ENCODE measurements at places on chromosomes 1 and 21.

- no peak for DNase-seq
These were observed 77.1 kb downstream of the CEP350 start for GRCh38 chr1:180031664-180032063.

DNA sequence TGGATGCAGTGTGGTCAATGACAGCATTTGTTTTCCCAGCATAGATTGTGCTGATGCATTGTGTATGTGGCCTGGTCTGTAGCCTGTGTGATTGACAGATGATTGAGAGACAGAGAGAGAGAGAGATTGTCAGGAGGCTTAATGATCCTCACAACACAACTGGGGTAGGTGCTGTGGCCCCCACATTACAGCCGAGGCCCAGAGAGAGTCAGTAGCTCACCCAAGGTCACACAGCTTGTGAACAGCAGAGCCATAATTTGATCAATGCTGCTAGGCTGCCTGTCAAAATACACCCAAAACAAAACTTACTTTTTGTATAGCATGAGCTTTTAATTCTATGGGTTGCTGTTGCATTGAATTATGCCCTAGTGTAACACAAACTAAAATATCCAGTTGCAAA lies 20.2 kb upstream of the ETS2 start:
- DNase-seq, result no peak

DNA sequence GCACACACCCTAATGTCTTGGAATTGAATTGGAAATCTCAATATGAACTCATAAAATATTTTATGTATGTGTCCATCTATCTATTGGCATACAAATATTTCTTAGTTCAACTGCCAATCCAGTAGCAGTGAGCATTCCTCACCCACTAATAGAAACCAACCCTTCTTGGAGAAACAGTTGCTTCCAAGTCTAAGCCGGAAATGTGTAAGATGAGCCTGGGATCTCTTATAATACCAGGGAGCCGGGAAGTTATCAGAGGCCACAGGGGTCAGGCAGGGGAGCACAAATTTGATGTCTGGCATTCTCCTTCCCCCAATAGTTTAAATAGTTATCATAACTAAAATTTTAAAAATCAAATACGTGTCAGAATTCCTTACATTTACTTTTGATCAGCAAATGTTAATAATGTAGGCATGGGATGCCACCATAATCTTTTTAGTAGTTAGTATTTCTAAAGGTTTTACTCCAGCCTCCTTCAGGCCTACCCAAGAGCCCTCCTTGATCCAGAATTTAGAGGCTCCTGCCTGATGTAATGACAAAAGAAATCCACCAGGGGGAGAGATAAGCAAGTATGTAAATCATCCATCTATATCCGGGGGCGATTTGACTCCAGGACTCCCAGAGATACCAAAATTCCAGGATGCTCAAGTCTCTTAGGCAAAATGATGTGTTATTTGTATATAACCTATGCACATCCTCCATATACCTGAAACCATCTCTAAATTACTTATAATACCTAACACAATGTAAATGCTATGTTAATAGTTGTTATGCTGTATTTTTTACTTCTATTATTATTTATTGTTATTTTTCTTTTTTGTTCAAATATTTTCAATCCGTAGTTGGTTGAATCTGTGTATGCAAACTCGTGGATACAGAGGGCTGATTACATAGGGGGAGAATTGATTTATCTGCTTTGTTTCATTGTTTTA lies 218.7 kb upstream of the COA6 start:
- peak; percentile 95 for DNase-seq

DNA sequence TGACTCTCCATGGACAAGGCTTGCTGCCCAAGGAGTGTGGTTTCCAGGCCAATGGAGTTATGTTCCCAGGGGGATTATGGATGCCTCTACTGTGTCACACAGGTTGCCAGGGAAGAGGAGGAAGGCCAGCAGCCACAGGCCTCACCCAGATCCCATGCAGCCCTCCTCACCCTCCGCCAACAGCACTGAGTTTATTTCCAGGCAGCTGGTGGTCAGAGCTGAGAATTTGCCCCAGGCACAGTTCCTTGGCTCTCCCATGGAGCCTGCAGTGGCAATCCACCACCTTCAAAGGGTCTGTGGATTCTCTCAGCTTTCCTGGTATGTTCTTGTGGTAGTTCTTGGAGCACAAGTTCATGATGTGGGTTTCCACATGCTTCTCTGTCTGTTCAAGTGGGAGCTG lies 79.2 kb downstream of the NTNG1 start:
- DNase-seq, result peak; percentile 39

DNA sequence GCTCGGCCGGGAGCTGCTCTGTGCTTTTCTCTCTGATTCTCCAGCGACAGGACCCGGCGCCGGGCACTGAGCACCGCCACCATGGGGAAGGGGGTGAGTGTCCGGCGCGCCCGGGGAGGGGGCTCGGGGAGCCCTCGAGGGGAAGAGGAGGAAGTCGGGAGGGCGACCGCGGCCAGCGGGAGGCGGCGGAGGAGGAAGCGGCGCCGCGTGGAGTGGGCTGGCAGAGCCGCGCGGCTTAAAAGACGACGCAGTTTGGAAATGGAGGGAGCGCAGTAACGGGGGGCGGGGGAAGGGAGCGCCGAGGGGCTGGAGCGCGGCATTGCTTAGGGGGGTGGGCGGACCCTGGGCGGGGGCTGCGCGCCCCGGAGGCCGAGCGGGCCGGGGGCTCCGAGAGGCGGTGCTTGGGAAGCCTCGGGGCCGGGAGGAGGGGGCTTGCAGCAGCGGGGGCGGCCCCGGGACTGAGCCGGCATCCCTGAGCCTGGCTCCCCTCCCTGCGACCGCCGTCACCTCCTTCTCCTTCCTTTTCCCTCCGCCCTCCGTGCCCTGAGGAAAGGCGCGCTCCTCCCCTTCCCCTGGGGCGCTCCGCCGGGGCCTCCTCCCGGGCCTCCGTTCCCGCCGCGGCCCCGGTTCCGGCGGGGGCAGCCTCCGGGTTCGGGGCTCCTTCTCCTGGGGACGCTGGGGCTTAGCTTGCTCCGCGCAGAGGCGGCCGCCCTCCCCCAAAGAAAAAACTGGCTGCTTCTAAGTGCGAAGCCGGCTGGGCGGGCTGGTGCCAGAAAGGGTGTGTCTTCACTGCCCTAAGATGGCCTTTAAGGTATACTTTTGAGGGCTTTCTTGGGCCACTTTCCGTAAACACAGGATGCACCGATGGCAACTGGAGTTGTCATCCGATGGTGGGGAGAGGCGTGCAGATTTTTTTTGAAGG lies 648 bp downstream of the ATP1A1 start:
- DNase-seq, result peak; percentile 68

- no peak for DNase-seq
These were observed 1.9 kb downstream of the PSMG1 start for GRCh38 chr21:39181205-39181818.

DNA sequence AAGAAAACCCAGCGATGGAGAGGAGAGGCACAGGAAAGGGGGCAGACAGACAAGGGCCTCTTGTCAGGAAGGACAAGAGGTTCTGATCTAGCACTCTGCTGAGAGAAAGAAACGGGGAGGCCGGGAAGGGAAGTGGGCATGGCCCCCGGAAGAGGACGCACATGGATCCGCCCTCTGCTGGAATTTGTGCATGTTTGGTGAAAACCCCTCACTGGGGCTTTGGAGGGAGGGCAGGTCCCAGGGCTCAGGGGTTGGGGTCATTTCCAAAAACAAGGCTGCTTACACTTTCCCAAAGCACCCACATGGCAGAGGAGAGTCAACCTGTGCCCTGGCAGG lies 32.4 kb upstream of the ECE1 start:
- DNase-seq, result no peak
